ENCODE measurements at places on chromosomes 7 and 10.

- no peak for DNase-seq
Measured at GRCh38 chr10:14211610-14212009, 119.1 kb downstream of the FRMD4A start.

- DNase-seq = no peak
Measured at GRCh38 chr10:31069411-31069810, 37.7 kb upstream of the ZNF438 start.

DNA sequence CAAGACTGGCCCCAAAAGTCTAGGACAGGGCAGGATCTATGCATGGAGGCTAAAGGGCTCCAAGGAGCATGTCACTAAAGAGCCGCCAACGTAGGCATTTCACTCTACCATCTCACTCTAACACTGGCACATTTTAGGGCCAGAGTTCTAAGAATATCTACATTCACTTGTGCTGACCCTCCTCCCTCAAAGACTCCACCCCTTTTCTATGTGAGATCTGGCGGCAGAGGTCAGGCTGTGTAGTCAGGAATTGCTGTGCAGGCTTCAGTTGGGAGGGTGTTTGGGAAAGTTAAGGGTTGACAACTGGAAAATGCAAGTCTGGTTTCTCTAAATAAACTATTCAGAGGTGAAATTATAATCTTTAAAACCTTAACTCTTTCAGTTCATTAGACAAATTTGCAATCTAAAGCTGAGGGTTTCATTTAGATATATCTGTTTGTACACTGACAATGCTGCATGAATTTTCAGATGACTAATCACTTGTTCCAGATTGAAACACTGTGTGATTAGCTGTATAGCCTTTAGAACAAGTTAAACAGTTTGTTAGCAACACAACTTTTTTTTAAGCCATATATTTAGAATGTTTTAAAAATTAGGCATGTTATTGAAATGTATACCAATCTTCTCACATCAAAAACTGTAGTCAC is 18.2 kb downstream of the LMOD2 start:
- no peak for DNase-seq

- no peak for DNase-seq
Measured at GRCh38 chr10:48507933-48508790, 96.7 kb downstream of the ARHGAP22 start.

DNA sequence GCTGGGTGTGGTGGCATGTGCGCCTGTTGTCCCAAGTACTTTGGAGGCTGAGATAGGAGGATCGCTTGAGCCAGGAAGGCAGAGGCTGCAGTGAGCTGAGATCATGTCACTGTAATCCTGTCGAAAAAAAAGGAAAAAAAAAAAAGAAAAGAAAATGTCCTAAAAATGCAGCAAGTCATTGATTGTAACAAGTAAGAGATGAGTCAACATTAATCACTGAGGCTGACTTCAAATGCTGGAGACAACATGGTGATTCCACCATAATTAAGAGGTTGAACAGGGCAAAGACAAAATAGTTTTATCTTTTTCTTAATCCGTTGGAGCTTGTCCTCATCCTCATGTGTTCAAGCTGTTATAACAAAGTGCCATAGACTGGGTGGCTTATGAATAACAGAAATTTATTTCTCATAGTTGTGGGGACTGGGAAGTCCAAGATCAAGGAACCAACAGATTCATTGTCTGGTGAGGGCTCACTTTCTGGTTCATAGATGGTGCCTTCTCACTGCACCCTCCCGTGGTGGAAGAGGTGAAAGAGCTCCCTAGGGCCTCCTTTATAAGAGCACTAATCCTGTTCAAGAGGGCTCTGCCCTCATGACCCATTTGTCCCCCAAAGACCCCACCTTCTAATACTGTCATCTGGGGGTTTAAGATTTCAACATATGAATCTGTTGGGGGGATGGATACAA is 60.3 kb downstream of the TBXAS1 start:
- DNase-seq = no peak

GRCh38 chr10:79127151-79127961 is 58.6 kb downstream of the ZMIZ1 start:
- DNase-seq = peak; percentile 65

GRCh38 chr10:116784651-116785050 is 42.3 kb upstream of the HSPA12A start:
- DNase-seq = no peak

DNA sequence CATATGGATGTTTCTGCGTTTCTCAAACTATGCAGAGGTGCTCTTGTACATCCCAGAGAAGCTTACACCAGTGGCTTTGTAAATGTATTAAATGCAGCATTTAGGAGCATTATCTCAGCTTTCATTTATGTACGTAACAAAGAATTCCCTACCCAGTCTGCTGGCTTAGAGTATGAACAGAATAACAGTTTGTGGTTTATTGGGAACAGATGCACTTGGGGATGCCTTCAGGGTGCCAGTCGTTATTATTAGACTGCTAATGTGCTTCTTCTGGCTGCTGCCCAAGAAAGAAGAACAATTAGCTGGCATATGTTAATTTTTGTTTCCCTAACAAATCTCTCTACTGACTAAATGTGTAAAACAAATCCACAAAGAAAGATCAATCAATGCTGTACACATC is 241.9 kb downstream of the FOXP2 start:
- DNase-seq = no peak

DNA sequence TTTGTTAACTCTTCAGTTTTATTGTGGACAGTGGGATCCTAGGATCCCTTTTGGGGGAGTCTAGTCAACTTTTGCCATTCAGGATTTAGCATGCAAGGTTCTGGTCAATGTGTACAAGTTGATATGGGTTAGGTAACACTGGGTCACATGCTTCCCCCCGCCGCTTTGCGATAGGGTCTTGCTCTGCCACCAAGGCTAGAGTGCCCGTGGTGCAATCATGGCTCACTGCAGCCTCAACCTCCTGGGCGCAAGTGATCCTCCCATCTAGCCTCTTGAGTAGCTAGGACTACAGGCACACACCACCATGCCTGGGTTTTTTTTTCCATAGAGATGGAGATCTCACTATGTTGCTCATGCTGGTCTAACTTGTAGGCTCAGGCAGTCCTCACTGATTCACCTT is 3.2 kb upstream of the CSGALNACT2 start:
- no peak for DNase-seq

- DNase-seq = no peak
Measured at GRCh38 chr10:46237815-46238510, 48.8 kb upstream of the ANTXRL start.

DNA sequence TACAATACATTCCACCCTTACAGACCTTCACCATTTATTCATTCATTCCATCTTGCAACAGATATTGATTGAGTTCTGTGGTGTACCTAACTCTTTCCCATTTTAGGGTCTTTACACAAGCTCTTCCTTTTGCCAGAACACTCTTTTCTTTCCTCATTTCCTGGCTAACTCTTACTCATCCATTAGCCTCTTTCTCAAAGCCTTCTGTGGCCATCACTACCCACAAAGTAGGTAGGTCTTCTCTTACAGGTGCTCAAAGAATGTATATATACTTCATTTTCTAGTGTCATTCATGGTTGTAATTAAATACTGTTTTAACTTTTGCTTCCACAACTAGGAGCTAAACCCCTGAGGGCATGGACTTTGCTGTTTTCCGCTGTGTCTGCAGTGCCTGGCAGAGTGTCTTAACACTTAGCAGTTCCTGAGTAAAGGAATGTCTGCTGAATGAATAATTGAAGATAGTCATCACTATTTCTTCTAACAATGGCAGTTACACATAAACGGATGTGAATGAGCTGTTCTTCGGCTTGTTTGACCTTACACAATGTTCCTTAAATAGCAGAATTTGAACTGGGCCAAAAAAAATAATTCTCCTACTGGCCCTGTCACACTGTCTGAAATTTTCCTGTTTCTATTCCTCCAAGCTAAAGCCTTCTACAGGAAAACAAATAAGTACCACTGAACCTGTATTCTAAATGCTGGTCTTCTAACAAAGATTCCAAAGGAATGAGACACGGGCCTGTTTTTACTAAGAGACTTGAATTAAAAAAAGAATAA is 15.1 kb downstream of the BCAP29 start:
- no peak for DNase-seq

GRCh38 chr7:108561047-108561619 is 8.4 kb downstream of the THAP5 start:
- no peak for DNase-seq

- DNase-seq = no peak
Measured at GRCh38 chr7:100676501-100677306, 3.2 kb downstream of the GNB2 start.

DNA sequence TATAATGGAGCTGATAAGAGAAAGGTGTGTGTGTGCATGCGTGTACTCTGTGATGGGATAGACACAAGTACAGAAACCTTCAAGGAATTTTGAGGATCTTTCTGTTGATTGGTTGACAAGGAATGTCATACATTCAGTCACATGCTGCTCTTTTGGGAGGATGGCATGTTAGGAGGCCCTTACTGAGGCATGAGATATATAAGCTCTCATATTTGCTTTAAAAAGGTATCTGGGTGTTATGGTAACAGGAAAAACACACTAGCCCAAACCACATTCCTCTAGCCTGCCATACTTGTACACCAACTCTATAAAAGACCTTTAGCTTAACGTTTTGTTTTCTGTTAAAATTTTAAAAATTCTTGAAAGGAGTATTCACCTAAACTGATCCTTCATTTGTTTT is 72.5 kb upstream of the EGFR start:
- DNase-seq = no peak

- DNase-seq = no peak
Measured at GRCh38 chr7:81692146-81692905, 77.5 kb downstream of the HGF start.

DNA sequence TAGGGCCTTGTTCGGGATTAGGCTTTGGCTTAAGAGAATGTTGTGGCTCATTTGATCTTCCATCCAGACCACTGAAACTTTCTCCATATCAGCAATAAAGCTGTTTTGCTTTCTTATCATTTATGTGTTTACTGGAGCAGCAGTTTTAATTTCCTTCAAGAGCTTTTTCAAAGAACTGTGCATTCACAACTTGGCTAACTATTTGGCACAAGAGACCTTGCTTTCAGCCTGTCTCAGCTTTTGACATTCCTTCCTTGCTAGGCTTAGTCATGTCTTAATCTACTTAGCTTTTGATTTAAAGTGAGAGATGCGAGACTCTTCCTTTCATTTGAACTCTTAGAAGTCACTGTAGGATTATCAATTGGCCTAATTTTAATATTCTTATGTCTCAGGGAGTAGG is 19.1 kb upstream of the AKR1B1 start:
- DNase-seq = no peak

DNA sequence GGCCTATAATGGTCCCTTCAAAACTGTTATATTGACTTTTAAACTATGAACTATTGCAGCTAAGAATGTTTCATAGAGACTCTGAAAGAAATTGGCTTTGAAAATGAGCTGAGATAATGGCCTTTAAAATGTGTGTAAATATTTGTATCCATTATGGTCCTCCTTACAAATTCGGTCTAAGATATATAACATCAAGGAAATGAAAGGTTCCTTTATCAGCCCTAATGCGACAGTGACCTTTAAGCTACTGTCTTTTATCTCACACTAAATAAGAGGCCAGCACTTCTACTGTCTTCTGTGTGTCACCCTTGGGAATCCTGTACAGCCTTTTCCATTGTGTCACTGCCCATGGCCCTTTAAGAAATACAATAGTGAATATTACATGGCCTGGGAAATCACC is 19.5 kb downstream of the COL28A1 start:
- DNase-seq = no peak

GRCh38 chr10:129730272-129730992 is 233.6 kb downstream of the EBF3 start:
- no peak for DNase-seq

DNA sequence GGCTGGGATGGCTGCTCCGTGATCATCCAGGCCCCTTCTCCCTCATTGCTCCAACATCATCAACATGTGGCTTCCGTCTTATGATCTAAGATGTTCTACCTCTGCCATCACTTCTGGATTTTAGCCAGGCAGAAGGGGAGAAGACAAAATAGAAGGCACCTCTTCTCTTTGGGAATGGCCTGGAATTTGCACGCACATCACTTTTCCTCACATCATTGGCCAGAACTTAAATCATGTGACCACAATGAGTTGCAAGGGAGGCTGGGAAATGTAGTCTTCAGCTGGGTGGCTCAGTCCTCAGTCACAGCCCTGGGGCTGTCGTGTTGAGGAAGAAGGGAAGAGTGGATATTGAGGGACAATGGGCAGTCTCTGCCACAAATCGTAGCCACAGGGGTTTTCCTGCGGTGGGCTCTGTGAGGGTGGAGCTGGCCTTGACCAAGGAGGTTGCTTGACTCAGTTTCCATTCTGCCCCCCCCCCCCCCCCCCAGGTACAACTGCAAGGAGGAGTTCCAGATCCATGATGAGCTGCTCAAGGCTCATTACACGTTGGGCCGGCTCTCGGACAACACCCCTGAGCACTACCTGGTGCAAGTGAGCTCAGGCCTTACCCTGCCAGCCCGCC is 50.3 kb downstream of the PALD1 start:
- peak; percentile 56 for DNase-seq

DNA sequence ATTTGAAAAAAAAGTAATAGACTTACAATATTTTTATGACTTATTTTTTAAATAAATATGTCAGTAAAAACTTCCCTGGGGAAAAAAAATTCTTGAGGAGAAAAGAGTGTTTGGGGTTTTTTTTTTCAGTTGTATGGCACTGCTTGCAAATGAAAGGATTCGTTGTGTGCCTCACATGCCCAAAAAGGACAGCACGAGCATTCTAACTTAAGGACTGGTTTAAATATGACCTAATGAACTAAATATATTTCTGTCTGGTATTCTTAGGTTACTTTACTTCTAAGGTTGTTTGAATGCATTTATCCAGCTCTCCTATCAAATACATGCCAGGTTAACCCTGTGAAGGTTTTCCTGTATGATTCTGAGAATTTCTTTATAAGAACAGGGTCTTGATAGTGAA is 988 bp upstream of the CD36 start:
- DNase-seq = no peak

GRCh38 chr7:114659409-114660125 is 245.0 kb downstream of the FOXP2 start:
- peak; percentile 56 for DNase-seq

- no peak for DNase-seq
Measured at GRCh38 chr10:101158459-101159058, 27.5 kb downstream of the TLX1 start.

DNA sequence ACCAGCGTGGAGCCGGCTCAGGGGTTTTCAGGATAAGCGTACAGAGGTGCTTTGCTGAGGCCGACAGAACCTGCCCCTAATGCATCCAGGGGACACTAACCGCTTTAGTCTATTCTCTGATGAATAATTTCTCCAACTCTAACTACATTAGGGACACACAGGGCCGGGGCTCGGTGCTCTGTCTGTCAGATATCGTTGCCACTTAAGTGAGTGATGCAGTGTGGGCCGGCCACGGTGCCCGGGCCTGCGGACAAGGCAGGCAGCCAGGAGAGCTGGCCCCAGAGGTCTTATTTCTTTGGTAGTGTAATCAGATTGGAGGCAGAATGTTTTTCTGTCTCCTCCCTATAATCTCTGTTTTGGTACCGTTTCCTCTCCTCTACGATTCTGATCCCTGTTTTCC is 62.7 kb downstream of the ADRA2A start:
- no peak for DNase-seq

DNA sequence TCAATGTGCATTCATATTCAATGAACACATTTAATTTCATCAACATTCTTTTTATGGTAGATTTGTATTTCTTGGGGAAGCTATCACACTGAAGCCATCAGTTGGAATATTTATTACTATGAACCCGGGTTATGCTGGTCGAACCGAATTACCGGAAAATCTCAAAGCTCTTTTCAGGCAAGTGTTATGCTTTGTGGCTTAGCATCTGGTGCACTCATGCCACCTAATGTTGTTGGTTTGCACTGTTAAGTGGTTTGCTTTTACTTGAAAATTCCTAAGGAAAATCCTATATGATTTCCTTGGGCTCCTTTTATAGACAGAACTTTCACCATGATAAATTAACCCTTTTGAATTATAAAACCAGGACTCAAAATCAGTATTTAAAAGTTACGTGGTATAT is 147.9 kb downstream of the DNAH11 start:
- no peak for DNase-seq

GRCh38 chr7:149398195-149398820 is 62.6 kb downstream of the ZNF777 start:
- DNase-seq = no peak
